Heart right ventricle (tissue), 16 donors: ENCODE measurements at places on chromosomes 5 and 9. TPM values are rescaled to one million over a fixed set of nuclear protein-coding genes. Genes with fewer than 3 reads are reported as not detected.

DNA sequence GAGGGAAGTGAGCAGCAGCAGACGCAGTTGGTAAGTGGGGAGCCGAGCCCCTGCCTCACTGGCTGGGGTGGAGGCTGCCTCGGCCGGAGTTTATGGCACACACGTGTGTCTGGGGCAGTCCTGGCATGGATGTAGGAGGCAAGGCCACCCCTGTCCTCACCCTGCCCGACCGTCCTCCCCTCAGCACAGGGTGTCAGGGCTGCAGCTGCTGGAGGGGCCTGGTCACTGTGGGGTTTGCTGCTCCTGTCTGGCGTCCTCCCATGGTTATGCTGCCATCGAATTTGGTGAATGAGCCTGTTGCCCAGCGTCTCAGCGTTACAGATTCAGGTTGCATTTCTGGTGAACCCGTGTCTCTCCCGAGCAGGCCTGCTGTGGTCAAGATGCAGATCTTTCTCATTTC, 32.4 kb downstream of the CEP72 start:
- no peak for DNase-seq

- DNase-seq, result no peak
Measured at GRCh38 chr5:152188251-152188650, 216.8 kb downstream of the NMUR2 start.

- no peak for DNase-seq
Measured at GRCh38 chr5:142319105-142319504, 5.7 kb downstream of the SPRY4 start.

GRCh38 chr5:2169430-2169808, 286.7 kb upstream of the IRX4 start:
- no peak for DNase-seq

The INSL6 gene
- not detected for polyA plus RNA-seq

The STKLD1 gene
- polyA plus RNA-seq, result 0.17 TPM

The OLFM1 gene
- polyA plus RNA-seq, result 11.3 TPM

The ENTPD2 gene
- 3.3 TPM for polyA plus RNA-seq

The COL23A1 gene
- 9.6 TPM for polyA plus RNA-seq

The PAIP2 gene
- polyA plus RNA-seq, result 43.8 TPM
